EL (cell line): ENCODE measurements at places on chromosomes 11 and 22.
A peak's percentile ranks its signal among the peaks of the same experiment; 100 is the strongest.

DNA sequence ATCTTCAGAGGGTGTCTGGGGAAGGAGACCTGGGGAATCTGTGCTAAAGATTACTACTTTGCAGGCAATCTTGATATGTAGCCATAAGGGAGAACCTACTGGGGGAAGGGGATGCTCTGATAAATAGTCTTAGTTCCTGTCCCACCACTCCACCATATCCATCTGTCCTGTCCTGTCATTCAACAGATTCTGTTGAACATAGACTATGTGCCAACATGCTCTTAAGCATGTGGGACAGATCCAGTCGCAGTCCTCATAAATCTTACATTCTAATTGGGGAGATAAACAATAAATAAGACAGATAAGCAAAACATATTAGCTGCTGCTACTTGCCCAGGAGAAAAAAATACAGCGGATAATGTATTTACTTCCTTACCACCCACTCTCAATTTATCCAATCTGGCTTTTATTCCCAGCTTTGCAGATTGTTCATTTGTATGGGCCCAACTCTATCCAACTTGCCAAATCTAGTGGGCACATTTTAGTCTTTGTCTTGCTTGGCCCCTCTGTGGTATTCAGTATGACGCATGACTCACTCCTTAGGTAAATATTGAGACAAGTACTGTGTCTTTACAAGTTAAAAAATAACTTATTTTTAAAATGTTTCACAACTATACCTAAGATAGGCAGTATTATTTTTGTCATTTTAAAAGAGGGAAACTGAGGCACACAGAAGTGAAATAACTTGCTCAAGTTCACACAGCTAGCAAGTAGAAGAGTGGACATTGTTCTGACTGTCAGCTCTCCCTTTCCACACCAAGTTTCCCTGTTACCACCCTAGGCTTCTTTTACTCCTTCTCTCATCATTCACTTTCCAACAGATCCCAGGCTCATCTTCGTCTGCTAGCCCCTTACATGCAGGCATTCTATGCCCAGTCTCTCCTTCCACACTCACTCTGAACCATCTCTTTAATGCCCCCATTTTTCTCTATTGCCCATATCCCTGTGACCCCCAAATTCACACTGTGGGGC lies 133.6 kb upstream of the SESN3 start:
- no peak for DNase-seq

DNA sequence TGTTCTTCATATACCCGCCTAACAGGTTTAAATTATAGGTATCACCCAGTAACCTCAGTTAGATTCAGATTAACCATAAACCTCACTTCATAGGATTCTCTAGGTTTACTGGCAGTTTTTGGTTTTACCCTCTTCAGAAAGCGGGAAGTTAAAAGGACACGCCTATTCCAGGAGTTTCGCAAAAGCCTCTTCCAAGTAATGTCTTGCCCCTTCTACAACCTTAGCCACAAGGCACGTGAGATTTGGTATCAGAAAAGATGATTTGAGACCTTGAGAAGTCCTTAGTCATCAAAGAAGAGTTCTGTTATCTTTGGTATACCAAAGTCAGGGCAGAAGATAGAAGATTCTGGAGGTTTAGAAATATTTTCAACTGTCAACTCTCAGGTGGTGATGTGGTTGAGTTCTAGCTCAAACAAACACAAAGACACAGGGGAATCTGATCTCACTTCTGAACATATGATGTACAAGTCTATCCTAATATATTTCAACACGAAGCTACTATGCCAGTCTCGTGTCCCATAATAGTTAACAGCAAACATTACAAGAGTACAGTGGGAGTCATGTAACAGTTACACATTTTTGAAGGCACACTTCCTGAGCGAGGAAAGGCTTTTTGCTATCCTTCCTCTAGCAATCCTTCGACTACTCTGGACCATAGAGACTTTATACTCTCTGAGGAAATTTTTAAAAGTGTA lies 103.5 kb downstream of the USP35 start:
- no peak for DNase-seq

- DNase-seq: peak; percentile 65
These were observed 83.3 kb upstream of the PICALM start for GRCh38 chr11:86152006-86152862.

DNA sequence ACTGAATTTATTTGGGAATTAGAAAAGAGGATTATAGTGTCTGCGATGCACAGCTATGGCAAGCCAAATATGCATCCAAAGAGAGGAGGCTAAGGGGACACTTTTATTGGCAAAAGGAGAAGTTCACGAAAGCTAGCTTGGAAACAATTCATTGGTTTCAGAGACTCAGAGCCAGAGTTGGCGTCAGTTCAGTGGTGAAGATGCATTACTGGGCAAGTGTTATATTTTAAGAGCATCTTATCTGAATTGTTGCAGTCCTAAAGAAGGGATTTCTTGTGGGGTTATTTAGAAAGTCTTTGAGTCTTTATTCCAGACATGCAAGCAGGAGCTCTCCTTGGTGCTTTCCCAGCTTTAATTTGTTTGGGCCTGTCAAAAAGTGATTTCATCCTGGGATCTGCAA lies 15.0 kb downstream of the CLDN5 start:
- DNase-seq: no peak

GRCh38 chr11:86193297-86194095 lies 51.1 kb upstream of the EED start:
- DNase-seq: peak; percentile 83

GRCh38 chr11:117200813-117201657 lies 1.9 kb downstream of the TAGLN start:
- DNase-seq: peak; percentile 32

GRCh38 chr22:44154436-44154942 lies 26.2 kb upstream of the PARVG start:
- no peak for DNase-seq

- no peak for DNase-seq
These were observed 25.8 kb downstream of the XRRA1 start for GRCh38 chr11:74923125-74923524.

GRCh38 chr11:71454470-71455113 lies 1.6 kb downstream of the NADSYN1 start:
- no peak for DNase-seq

DNA sequence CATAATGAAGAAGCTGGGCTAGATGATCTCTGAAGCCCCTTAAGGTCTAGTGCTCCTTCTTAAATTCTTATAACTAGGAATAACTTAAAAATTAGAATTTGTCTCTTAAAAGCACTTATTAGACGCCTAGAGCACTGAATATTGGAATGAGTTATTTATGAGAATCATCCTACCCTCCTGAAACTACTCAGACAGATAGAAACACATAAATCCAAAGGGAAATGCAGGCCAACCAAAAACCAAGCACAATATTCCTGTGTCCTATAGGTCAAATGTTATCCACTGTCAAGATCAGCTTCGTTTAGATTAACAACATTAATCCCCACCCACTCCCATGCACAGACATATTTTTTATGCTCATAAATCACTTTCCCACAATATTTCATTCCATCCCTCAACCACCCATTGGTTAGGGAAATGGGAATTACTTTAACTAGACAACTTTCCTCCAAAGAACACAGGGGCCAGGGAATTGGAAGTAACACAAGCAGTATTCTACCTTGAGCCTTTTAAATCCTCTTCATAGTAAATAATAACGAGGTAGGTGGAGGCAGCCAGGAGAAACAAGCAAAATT lies 87.1 kb downstream of the CD44 start:
- DNase-seq: no peak
